Ovary (tissue), 10 donors: ENCODE measurements at places on chromosomes 4 and X. TPM values are rescaled to one million over a fixed set of nuclear protein-coding genes. Genes with fewer than 3 reads are reported as not detected.
A peak's percentile ranks its signal among the peaks of the same experiment; 100 is the strongest.

DNA sequence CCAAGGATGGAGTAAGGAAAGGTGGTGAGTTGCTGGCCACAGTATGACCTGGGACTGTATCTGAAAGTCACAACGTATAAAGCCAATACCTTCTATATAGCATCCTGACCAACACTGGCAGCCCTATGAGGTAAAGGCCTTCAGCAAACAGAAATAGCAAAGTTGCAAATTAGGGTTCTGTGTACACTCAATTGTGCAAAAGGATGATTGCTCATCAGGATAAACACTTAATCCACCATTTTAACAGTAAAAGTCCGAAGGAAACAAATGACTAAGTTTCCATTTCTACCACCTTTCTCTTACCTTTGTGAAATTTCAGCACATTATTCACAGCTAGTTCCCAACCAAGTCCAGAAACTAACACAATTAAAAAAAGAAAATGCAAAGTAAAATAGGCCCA is 1.4 kb upstream of the FNIP2 start:
- peaks cover 4% of the 10 kb centered on the region for H3K4me1 ChIP-seq
- no peak overlapping the region for H3K4me3 ChIP-seq
- H3K36me3 ChIP-seq: no peaks in the 10 kb centered on the region
- no peak for DNase-seq
- no peak overlapping the region for H3K27ac ChIP-seq
- H3K27me3 ChIP-seq: no peaks in the 10 kb centered on the region

DNA sequence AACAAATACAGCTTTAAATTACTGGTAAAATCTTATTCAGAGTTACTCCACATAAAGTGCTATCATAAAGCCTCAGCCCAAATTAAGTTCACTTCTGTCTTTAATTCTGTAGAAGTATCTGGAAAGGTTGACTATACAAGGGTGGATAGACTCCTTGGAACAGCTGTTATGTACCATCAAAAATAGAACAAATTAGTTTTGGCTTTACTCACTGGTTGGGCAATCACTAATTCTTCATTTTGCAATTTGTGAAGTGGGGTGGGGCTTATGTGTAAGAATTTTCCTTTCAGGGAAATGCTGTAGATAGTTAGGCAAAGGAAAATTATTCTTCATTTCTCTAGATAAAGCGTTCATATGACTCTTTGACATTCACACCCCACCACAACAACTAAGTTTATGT is 7.8 kb downstream of the DIAPH2 start:
- no peaks in the 10 kb centered on the region for H3K4me1 ChIP-seq
- no peak overlapping the region for H3K27ac ChIP-seq
- no peaks in the 10 kb centered on the region for H3K27me3 ChIP-seq

The PDGFRA gene
- 207 TPM for total RNA-seq

The SHISA3 gene
- total RNA-seq: not detected

The CTAG1A gene
- not detected for total RNA-seq

- H3K27ac ChIP-seq: no peak overlapping the region
- H3K27me3 ChIP-seq: no peaks in the 10 kb centered on the region
- H3K4me1 ChIP-seq: no peaks in the 10 kb centered on the region
Observed at GRCh38 chr4:1330761-1331590, 16.0 kb upstream of the UVSSA start.

DNA sequence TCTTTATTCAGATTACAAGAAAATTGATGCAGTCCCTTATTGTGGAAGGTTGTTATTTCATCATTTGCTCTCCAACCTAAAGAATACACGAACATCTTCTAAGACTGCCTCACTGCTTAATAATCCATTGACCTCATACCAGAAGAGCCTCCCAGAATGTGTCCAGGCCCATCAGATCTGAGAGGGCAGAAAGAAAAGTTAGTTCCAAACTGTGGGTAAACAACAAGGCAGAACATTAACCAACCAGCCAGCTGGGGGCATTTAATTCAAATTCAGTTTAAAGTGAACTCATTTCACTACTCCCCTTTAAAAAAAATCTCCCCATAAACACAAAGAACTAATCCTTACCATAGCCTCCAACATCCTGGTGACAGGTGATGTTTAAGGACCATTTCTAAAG is 13.8 kb downstream of the GPC4 start:
- DNase-seq: no peak
- peak overlapping the region; percentile 30 for H3K27ac ChIP-seq
- no peaks in the 10 kb centered on the region for H3K36me3 ChIP-seq
